ENCODE measurements at places on chromosomes 3 and 15.

DNA sequence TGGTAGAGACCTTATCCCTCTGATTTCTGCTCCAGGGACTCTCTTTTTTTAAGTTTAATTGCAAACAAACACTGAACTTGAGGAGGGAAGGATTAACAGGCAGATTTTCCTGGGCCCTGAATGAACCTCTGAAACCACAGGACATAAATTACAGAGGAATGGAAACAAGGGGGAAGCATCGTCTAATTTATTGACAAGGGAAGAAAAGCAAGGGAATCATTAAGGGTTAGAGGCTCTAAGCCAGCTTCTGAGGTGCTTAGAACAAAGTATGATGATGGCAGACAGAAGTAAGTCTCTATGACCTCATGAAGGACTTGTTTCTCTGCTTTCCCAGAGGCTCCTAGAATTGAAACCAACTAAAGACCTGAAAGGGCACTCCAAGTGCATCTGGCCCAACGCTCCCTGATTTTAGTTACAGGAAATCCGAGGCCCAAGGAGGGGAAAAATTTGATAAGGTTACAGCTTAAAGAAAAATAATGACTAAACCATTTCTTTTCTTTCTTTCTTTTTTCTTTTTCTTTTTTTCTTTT, 244.7 kb upstream of the NR2E3 start:
- no peak for DNase-seq

GRCh38 chr15:38702178-38702912, 137.7 kb upstream of the RASGRP1 start:
- DNase-seq = no peak

- DNase-seq = no peak
Measured at GRCh38 chr3:34229876-34230275, 431.4 kb downstream of the PDCD6IP start.

DNA sequence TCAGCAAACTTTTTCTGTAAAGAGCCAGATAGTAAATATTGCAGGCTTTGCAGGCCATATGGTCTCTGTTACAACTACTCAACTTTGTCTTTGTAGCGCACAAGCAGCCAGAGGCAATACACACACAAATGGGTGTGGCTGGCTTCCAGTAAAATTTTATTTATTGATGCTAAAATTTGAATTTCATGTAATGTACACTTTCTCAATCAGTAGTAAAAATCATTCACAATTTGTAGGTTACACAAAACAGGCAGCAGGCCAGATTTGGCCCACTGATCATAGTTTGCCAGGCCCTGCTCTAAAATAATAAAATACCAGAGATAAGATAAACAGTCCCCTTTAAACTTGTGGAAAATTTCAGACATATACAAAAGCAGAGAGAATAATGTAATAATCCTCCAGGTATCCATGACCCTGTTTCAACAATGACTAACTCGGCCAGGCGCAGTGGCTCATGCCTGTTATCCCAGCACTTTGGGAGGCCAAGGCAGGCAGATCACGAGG, 330.3 kb downstream of the SHQ1 start:
- DNase-seq = no peak
